ENCODE measurements at places on chromosomes 13 and 19.

GRCh38 chr19:1445185-1445931 lies 4.6 kb upstream of the APC2 start:
- DNase-seq, result no peak

DNA sequence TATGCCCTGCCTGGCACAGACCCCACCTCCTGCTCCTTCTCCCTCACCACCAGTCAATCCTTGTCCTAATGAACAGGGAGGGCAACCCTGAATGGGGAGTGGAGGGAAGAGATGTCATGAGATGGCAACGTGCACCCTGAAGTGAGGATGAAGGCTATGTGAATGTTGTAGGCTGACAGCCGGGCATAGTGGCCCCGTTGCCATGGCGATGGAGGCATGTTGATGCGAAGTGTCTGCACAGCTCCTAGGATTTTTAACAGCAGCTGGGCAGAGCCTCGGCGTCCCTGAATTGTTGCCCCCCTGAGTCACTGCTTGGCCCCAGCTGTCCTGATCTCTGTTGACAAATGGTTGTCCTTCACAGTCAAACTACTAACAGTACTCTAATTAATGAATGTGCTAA lies 4.8 kb upstream of the ALOX5AP start:
- DNase-seq, result no peak

DNA sequence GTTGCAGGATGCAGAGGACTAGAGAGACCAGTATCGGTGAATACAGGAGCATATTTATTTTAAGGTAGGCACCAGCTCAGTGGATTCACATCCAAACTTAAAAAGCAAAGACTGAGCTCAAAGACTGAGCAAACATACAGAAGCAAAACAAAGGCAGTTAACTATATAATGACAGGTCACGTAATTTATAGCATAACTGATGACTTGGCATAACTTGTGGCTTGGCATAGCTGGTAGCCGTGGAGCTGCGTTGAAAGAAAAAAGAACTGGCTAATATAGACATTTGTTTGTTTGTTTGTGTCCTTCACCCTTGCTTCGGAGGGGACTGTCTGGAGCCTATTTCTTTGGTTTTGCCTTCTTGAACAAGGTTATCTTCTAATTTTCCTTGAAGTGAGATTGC lies 33.7 kb downstream of the ZNF493 start:
- no peak for DNase-seq

- no peak for DNase-seq
Observed at GRCh38 chr13:76106763-76107162, 470.6 kb downstream of the LMO7 start.

DNA sequence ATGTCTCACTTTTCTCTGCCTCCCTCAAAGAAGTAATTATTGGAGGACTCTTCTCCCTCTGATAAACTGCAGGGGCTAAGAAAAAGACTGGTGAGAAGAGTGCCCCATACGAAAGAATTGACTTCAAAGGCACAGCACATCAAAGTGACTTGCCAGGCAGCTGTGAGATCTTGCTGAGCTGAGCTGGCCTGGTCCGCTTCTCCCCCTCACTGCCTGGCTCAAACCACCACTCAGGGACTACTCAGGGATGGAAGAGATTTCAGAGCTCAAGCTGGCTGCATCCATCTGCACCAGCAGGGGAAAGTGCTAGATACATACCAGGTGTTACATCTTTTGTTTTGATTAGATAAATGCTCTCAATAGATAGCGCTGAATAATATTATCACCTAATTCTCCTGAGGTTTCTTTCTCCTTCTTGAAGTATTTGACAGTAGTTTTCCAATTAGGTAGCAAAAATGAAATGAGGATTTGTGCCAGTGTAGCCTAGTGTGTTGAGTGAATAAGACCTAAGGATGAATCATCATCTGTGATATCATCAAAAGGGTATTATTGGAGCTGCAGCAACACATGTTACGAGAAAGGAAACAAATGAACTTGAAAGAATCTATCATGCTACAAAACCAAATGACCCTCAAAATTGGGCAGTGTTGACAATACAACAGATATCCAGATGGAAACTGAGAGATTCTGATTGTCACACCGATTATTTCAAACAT lies 379.8 kb downstream of the TBC1D4 start:
- DNase-seq, result no peak

DNA sequence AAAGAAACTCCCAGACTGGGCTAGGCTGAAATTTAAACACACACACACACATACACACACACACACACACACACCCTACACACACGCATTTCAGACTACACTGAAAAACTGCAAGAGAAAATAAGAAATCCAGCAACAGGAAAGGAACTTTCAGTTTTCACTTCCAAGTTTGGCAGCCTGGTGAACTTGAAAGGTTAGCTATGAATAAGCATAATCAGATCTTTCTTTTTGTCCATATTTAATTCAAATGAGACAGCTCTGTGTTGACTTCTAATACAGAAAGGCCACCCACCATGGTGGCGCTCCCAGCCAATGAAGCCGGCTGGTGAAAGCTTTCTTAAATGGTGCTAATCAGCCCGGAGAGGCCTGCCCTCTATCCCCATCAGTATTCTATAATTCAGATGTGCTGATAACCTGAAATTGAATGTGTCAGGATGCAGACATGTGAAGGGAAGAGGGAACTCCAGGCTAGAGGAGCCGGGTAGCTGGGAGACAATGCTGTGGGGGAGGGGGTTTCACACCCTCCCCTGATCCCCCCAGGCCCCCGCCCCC lies 108.3 kb upstream of the ZNF536 start:
- DNase-seq, result no peak

DNA sequence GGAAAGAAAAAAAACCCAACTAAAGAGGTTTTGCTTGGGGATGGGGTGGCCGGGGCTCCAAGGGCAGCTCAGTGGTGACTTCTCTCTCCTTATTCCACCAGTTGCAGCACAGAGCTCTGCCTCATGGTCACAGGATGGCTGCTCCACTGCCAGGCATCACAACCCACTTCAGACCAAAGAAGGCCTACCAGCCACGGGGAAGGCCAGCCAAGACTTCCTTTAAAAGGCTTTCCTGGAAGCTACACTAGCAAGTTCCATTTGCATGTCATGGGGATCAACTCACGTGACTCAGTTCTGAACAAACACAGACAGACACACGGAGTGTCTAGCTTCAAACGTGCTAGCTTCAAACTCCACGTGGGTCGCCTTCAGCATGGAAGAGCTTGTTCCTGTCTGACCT lies 13.2 kb upstream of the EIF3G start:
- no peak for DNase-seq

DNA sequence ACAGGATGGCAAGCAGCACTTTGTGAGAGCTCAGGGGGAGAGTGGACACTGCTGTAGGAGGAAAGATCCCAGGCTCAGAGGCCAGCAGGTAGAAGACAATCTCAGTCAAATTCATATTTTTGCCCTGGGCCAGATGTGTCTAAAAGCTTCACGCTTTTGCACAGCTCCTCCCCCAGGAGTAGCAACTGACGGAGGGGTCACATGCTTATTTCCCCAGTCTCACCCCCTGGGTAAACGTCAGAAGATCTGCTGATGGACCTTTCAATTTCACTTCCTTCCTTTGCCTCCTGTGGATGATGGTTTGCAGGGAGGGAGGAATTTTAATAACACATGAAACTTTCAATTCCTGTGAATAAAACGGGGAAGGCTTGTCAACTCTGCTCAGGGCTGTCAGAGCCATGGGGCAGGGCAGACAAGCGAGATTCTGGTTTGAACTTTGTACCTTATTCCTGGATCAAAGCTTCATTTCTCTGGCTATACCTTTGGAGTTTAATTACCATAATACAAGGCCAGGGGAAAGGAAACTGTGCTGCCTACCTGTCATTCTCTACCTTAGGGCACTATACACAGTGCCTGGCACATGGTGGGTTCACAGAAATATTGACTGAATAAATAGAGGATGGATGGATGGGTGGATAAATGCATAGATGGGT lies 41.0 kb downstream of the POU4F1 start:
- DNase-seq, result no peak

DNA sequence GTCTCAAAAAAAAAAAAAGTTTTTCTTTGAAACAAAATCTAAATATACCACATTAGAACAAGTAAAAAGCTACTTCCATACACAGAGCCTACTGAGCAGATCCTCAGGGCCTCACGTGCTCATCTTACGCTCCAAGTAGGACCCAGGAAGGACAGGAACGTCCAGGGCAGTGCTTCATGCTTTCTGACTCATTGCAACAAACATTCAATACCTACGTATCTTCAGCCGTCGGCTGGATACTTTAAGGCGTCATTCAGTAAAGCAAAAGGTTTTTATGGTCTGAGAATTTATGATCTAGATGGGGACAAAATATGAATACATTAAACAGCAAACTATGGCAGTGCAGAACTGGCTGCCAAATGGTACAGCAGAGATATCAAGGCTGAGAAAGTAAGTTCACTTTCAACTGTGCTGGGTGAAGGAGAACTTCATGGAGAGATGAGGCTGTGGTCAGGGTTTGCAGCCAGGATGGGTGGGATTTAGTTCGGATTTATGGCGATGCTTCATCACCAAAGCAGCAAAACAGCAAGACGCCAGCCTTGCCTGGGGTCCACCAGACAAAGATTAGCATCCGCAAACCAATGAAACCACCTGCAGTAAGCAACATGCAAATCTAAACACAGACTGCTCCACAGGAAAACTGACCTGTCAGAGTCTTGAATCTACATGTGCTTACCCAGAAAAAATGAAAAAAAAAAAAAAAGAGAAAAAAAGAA lies 20.5 kb downstream of the CARS2 start:
- DNase-seq, result no peak

DNA sequence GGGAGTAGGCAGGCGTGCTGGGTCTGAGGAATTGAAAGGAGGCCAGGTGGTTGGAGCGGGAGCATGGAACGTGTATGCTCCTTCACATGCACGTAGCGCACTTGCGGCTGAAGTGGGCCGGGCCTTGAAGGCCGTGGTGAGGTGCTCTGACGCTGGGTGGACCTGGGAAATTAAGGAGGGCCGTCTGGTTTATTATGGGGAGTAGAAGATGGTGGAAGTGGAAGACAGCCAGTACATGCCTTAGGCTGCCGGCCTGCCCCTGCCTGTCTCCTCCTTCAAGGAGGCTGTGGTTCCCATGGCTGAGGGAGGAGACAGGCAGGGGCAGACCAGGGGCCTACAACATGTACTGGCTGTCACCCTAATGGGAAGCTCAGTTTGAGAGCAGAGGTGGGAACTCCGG lies 23.9 kb downstream of the GATAD2A start:
- DNase-seq, result no peak

DNA sequence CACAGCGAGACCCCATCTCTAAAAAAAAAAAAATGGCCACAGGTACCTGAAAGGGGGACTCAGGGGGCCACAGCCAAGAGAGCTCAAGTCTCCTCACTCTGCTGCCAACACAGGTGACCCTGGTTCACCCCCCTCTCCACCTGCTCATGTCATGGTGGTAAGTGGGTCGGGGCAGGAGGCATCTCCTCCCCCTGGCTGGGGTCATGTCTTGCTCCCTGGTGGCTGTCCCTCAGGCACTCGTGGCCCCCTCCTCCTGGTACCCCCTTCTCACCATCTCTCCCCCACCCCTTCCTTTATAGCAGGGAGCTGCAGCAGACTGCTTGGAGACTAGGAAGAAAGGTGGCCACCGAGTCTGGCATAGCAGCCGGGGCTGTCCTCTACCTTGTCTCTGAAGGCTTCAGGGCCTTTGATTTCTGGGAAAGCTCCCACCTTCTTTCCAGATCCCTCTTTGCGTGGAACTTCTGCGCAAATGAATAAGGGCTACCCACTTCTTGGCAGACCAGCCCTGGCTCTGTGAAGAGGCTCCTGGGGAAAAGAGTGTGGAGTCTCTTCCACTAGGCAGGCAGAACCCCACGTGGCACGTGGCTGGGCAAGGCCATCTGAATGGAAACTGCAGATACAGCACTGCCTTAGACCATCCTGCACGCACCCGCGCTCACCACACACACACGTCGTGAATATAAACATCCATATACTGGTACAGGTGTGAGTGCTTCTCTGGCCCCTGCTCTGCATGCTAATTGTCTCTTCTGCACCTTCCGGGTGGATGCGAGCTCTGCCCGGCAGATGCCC lies 20.1 kb upstream of the MIER2 start:
- no peak for DNase-seq

GRCh38 chr13:103952183-103952582 lies 886.0 kb upstream of the SLC10A2 start:
- no peak for DNase-seq

DNA sequence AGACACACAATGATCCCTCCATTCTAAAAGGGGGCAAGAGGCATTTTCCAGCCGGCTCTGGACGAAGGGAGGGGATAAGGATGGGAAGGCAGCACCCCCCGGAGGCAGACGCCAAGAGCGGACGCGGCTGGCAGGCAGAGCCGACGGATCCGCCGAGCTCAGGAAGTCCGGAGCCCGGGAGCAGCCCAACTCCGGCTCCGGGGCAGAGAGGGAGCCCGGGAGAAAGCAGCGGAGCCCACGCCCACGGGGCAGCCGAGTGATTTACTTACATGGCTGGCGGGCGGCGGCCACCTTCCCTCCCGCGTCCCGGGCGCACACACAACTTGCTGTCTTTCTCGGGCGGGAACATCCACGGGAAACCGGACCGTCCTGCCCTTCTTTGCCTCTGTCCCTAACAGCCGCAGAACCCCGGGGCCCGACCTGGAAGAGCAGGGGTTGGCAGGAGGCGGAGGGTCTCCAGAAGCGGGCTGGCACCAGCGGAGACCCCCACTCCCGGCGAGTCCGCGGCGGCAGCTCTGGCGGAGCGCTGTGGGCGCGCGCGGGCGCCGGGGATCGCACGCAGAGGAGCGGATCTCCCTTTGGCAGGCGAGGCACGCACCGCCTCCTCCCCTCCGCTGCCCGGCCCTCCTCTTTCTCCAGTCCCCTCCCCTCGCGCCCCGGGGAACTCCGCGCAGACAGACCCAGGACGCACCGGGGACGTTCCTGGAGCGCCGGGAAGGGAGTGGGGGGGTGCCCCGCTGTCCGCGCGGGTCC lies at the start of gene LHFPL6:
LHFPL6 (minus strand) TSS at position 580 of the 753 bp plus-strand sequence.
- peak; percentile 45 for DNase-seq

DNA sequence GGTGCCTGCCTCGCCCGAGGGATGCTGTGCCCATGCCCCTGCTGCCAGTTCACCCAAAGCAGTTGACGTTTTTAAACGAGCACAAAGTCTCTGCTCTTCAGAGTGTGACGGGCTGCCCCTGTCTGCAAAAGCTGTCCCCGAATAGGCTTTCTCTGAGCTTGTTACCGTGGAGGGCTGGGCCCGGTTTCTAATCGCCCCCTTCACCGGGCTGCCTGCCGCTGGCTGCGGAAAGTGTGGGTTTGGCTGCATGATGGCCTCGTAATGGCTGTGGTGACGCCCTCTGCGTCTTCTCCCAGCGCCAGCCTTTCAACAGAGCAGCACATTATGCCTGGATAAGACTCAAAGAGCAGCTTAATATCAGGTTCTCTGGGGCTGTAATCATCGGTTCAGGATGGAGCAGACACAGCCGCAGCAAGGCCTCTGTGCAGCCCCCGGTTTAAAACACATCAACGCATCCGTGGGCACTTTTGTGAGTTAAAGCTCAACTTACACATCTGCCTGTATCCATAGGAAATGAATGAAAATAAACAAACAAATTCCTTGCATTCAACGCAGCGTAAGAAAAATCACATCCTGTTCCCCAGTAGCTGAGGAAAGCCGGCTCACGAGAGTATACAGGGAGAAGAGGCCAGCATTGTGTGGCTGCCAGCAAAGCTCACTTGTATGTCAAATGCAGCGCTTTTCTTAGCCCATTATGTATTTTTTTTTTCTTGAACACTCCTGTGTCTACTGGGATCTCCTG lies 166.4 kb upstream of the SOX1 start:
- peak; percentile 55 for DNase-seq

Data from DMS153 (cell line).